Activated naive CD8-positive, alpha-beta T cell treated with anti-CD3 and anti-CD28 coated beads, Interleukin-2, amount 50 U/mL, for 24 hours (primary cell): ENCODE measurements at places on chromosomes 6 and 20.

- no peak for DNase-seq
Measured at GRCh38 chr6:25959890-25960536, 2.6 kb upstream of the TRIM38 start.

GRCh38 chr6:28777147-28777461 is 146.7 kb downstream of the TRIM27 start:
- no peak for DNase-seq

DNA sequence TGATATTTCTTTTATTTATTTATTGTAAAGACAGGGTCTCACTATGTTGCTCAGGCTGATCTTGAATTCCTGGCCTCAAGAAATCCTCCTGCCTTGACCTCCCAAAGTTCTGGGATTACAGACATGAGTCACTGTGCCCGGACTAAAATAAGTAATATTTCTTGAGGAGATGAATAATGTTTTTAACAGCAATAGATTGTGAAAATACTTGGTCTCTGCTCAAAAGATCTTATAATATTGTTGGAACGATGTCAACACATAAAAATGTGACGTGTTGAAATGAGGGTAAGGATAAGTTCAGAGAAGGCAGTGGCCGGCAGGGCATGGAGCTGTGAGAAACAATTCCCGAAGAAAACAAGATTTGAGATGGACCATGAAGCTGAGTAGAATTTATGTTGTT is 178.7 kb downstream of the GJA1 start:
- no peak for DNase-seq

- DNase-seq, result no peak
Measured at GRCh38 chr6:90465686-90466085, 121.2 kb downstream of the MAP3K7 start.

DNA sequence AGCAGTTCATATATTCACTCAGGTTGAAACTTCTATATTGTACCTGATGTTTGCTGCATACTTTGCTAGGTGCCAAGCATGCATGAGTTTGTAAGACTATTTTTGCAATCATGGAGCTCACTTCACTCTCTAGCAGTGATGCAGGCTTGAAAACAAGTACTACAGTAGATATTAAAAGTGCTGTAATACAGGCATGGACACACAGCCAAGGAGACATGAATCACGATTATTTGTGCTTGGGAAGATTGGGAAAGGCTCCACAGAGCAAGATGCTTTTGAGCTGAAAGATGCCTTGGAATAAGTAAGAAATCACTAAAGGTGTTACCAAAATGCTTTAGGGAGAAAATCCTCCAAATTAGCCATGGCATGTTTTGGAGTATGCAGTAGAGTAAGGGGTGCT is 427.4 kb downstream of the UTRN start:
- no peak for DNase-seq

- DNase-seq, result no peak
Measured at GRCh38 chr6:30156262-30156599, 4.8 kb downstream of the TRIM10 start.

DNA sequence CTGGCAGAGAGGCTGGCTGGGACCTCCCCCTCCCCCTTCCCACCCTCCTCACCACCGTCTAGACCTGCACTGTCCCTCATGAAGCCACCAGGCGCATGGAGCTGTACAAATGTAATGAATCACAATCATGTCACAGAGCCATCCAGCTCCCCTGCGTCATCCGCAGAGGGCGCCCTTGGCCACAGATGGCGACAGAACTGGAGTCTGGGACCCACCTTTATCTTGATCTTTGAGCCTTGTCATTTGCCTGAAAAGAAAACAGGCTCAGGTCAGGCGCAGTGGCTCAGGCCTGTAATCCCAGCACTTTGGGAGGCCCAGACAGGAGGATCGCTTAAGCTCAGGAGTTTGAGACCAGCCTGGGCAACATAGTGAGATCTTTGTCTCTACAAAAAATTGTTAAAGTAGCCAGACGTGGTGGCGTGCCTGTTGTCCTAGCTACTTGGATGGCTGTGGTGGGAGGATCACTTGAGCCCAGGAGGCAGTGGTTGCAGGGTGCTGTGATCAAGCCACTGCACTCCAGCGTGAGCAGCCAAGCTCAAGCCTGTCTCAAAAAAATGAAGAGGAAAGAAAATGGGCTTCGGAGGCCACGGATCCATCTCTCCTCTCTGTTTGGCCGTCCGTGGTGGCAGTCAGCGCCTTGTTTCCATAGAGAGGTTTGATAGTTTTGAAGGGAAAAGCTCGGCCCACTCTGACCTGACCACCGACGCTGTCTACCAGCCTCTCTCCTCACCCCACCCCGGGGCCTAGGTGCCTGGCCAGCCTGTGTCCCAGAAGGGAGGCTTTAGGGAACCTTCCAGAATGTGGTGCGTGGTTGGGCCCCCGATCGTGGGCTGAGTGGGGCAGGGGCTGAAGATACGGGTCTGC is 6.2 kb downstream of the COL9A3 start:
- DNase-seq, result peak; percentile 62

DNA sequence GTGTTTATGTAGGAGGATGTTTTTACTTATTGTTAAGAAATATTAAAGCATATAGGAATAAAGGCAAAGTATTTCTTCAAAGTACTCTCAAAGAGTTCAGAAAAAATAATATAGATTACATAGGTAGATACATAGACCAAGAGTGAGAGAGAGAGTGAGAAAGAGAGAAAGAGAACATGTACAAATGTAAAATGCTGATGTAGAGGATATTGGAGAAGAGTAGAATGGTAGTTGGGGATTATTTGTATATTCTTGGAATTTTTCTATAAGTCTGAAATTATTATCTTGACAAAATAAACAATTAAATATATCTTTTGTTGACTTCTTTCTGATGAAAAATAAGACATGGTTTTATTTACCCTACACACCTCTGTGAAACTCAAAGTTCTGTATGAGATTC is 29.2 kb downstream of the C6orf141 start:
- no peak for DNase-seq

DNA sequence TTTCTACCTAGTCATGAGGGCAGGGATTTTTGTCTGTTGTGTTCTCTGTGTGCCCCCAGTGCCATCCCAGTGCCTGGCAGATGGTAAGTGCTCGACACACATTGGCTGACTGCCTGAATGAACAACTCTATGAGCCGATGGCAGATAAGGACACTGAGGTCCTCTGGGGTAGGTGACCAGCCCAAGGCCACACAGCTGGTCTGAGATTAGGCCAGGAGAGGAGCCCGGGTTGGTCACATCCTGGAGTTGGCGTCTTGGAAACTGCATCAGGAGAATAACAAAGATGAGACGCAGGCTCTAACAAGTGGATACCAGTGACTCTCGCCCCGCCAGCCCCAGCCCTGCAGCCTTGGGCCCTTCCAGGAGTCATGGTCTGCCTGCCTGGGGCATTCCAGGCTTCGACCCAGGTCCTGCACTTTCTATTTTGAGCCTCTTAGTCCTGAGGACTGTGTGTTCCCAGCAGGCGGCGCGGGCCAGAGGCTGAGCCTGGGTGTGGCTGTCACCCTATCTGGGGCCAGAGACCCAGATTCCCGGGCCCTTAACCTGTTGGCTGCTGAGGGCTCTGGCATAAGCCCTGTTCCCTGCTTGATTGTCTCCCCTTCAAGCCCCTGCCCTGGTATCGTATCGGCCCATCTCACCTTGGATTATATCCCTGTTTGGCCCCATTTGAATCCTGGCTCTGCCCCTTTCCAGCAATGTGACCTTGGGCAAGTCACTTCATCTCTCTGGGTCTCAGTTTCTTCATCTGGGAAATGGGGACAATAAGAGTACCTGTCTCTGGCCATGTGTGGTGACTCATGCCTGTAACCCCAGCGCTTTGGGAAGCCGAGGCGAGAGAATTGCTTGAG is 88.3 kb downstream of the CEBPB start:
- DNase-seq, result no peak

- no peak for DNase-seq
Measured at GRCh38 chr6:35724059-35724458, 12.8 kb upstream of the ARMC12 start.

DNA sequence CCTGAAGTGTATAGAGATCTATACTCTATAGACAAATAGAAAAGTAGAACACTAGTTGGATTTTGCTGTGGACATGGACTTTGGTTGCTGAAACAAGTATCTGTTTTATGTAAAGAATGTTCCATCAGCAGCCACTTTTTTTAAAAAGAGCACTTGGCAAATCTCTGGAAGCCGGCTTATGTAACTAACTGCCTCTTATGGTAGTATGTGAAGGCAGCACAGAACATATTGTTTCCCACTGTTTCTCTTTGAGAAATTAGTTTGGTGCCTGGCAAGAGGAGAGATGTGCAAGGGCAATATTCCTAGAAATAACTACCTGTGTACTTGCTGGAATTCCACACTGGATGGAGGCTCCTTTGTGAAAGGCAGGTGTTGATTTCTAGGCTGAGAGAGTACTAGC is 242.3 kb upstream of the PREP start:
- DNase-seq, result no peak

GRCh38 chr20:53739799-53740785 is 146.5 kb upstream of the ZNF217 start:
- DNase-seq, result peak; percentile 18

- no peak for DNase-seq
Measured at GRCh38 chr20:51249215-51249614, 226.3 kb upstream of the KCNG1 start.
